Stimulated activated CD8-positive, alpha-beta memory T cell treated with anti-CD3 and anti-CD28 coated beads, Interleukin-7, amount 100 ng/mL, for 1 hour (primary cell): ENCODE measurements at places on chromosomes 16 and 17.

GRCh38 chr16:70758786-70759185 is 42.2 kb downstream of the VAC14 start:
- no peak for DNase-seq

GRCh38 chr17:77880711-77881450 is 77.6 kb upstream of the TNRC6C start:
- DNase-seq: no peak

- no peak for DNase-seq
These were observed 4.8 kb downstream of the CA5A start for GRCh38 chr16:87931504-87931903.

DNA sequence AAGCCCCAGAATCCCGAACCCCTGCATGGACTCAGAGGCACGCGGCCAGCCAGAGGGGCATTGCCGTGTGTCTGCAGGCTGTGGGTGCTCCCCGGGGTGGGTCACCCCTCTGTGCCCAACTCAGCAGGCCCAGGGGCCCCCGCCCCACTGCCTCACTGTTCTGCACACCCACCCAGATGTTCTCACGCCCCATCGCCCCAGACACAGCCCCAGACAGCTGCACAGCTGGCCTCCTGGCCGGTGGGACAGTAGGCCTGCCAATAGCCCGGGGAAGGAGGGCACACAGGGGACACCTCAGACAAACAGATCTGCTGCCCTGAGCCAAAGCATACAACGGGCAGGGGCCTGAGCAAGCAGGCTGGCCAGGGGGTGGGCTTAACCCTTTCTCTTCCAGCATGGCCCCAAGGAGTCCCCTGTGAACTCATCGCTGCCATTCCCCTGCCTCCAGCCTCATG is 27.6 kb upstream of the NXPH3 start:
- DNase-seq: no peak
